Memory B cell (primary cell): ENCODE measurements at places on chromosomes 7 and 10.

DNA sequence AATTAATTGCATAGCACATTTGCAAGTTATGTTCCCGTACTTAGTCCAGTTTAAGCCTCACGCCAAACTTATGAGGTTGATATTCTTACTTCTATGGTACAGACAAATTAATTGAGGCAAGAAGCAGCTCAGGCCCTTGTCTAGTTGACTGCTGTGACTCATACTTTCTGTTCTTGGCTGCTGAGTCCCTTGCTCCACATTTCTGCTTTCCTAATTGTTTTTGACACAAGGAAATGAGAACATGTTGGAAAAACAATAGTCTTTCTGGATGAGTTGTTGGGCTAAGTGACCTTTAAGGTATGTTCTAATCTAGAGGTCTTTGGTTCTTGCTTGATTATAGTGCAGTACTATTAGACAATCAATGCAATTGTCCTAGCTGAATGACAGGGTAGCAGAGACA, 331.8 kb downstream of the NRG3 start:
- no peak for DNase-seq

DNA sequence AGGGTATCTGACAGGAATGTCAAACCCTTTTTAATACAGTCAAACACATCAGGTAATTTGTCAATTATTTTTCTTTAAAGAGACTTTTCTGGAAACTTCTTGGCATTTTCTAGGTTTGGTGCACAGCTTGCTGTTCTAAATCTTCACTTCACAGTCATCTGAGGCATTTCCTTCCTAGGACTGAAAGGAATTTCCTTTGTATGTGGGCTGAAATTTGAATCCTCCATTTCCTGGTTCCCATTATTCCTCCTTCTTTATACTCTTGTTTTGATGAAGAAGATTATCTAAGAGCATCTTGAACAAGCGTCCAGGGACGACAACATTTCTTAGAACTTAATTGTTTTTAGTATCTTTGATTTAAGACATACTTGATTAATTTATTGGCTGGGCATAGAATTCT, 24.9 kb downstream of the CALD1 start:
- DNase-seq, result no peak

DNA sequence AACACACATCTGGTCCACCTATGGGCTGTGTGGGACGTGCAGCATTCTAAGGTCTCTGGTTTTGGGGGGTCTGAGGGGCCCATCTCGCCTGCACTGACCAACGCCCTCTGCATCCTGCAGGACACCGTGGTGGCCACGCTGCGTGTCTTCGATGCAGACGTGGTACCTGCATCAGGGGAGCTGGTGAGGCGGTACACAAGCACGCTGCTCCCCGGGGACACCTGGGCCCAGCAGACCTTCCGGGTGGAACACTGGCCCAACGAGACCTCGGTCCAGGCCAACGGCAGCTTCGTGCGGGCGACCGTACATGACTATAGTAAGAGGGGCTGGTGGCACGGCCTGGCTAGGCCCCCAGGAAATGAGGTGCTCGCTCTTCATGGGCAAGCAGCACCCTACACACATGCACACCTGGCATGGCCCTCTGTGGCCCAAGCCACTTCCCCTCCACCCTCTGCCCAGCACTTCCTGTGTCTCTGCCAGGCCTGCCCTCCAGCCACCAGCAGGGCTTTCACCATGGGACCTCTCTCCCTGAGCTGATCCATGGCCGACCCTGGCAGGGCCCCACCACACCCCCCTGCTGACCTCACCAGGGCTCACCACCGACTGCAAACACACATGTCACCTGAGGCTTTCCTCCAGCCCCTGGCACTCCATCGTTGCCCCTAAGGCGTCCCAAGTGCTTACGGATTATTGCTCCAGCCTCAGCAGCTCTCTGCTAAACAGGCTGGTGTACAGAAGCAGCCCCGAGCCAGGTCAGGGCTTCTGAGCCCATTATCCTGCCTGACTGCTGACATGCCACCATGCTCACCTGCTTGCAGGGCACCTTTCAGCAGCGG, 29.6 kb downstream of the RET start:
- DNase-seq, result no peak

- no peak for DNase-seq
Observed at GRCh38 chr7:84060000-84060399, 134.6 kb downstream of the SEMA3A start.

- no peak for DNase-seq
Observed at GRCh38 chr10:130027716-130028464, 63.8 kb upstream of the EBF3 start.

GRCh38 chr10:123151737-123152135, 2.5 kb upstream of the BUB3 start:
- no peak for DNase-seq

DNA sequence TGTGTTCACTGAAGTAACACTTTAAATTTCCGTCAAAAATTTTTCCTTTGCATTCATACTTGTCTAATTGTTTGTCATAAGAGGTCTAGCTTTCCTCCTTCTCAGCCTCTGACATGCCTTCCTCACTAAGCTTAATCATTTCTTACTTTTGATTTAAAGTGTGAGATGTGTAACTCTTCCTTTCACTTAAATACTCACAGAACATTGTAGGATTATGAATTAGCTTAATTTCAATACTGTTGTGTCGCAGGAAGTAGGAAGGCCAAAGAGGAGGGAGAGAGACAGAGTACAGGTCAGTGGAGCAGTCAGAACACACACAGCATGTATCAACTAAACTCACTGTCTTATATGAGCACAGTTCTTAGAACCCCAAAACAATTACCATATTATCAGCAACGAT, 99.0 kb downstream of the SRPK2 start:
- no peak for DNase-seq

GRCh38 chr10:70234668-70235447, 1.6 kb upstream of the PPA1 start:
- DNase-seq, result no peak

DNA sequence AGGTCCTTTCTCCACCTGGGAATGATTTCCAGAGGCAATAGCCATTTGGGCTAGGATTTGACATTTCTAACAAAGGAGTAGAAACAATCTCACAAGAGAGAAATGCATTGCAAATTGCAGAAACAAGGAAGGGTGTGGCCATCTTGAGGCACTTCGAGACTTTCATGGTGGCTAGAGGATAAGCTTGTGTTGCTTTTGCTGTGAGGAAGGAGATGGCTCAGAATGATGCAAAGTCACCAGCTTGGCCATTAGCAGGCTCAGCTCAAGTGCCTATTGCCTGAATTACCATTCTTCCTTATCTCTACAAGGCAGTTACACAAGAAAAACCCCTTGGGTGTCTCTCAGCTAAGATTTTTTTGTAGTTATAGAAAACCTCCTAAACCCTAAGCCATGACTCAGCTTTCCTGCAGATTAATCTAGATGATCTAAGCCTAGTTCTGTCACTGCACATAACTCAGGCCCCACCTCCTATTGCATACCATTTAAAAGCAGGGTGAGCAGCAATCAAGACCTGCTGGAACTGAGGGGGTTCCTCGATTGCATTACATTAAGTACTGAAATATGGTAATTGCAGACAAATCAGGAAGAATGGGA, 683.1 kb downstream of the NRG3 start:
- no peak for DNase-seq

GRCh38 chr10:132987671-132988571, 45.6 kb upstream of the CFAP46 start:
- DNase-seq, result no peak

- peak; percentile 88 for DNase-seq
Observed at GRCh38 chr10:71383972-71384687, 12.6 kb upstream of the CDH23 start.

GRCh38 chr10:103852189-103852711, 3.1 kb downstream of the SH3PXD2A start:
- DNase-seq, result no peak

- no peak for DNase-seq
Observed at GRCh38 chr7:154996756-154997155, 6.2 kb downstream of the PAXIP1 start.

GRCh38 chr10:12507165-12507850, 158.0 kb downstream of the CAMK1D start:
- no peak for DNase-seq

GRCh38 chr7:93165447-93165846, 17.3 kb upstream of the SAMD9L start:
- DNase-seq, result peak; percentile 16

DNA sequence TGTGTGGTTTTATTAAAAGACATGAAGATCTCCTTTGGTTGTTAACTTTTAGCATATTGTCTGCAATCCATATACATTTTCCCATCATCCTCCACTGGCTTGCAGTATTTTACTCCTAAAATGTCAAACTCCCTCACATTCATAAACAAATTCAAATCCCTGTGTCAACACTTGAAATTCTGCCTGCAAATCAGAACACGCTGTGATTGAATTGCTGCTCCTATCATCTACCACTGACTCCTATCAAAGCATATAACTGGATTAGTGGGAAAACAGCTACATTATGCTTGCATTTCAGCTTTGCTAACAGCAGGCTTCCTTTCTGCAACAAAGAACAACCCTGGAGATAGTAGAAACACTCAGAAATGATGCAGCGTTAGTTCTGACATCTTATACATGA, 281.8 kb upstream of the HGF start:
- DNase-seq, result no peak

DNA sequence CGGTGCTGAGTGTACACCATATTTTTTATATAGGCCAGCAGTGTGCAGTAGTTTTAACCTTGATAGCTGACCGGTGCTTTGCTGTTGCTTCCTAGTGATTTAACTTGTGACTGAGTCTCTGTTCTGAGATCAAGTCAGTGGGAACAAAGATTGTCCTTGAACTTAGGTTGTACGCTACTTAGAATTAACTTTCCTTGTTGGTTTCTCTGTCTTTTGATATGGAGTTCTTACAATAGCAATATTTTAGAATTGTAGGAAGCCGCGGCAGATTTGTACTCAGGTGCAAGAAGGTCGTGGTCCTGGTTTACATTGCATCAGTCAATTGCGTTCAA, 1.3 kb downstream of the DDX21 start:
- DNase-seq, result no peak

DNA sequence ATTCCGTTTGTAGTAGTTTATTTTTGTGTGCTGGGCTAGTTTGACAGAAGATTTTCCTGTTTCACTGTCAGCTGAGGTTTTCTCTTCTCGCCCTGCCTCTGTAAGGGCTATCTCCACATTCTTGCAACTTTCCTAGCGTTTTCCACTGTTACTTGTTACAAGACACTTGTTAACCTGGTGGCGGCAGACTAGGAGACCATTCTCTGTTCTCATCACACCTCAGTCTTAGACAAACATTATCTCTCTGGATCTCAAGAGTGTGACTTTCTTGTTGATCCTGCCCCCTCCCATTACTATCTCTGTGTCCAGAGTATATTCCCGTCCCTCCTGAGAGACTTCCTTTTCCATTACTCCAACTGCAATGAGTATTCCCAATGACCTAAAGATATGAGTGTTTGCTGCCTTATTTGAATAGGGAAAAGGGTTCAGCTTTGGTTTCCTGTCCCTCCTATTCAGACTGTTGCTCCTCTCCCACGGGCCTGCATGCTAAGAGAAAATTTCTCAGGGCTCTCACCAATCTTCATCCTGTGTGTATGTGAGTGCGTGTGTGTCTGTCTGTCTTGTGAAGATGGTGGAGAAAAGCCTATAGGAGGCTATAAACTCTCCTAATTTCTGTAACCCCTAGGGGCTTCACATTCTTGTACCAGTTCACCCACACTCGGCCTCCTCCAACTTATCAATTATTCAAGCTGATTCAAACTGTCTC, 722.4 kb upstream of the POT1 start:
- no peak for DNase-seq

DNA sequence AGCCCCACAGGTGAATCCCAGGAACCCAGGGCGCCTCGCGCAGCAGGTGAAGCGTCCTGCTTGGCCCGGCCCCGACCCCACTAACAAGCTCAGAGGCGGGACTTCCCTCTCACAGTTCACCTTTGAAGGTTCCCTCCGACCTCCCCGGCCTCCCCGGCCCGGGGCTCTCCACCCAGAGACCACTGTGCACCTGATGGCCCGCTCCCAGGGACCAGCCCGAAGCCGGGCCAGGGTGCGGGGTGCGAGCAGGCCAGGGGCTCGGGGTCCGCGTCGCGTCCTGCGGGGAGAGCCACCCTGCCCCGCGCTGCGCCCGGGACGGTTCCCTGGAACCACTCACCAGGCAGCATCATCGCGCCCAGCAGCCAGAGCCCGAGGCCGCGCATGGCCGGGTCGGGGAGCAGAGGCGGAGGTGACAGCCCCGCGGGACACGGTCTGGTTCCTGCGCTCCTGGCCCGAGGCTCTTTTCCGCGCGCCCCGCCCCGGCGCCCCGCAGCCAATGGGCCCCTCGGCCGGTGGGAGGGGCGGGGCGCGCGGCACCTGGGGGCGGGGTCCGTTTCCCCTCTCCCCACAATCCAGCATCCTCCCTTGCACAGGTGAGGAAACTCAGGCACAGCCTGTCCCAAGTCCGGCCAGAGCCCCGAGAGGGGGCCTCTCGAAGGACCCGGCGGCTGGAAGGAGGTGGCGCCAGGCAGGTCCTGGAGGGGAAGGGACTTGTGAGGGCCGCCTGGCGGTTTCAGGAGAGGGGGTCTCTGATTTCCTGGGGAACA, at the start of gene ADAM8:
Gene ADAM8 (minus strand): TSS at position 434 of the 767 bp plus-strand sequence. CDS start 51 bp downstream, at position 383.
- DNase-seq, result peak; percentile 76

- no peak for DNase-seq
Observed at GRCh38 chr7:117269886-117270285, 53.0 kb downstream of the WNT2 start.

- DNase-seq, result no peak
Observed at GRCh38 chr10:6346631-6347030, 143.9 kb downstream of the PFKFB3 start.

DNA sequence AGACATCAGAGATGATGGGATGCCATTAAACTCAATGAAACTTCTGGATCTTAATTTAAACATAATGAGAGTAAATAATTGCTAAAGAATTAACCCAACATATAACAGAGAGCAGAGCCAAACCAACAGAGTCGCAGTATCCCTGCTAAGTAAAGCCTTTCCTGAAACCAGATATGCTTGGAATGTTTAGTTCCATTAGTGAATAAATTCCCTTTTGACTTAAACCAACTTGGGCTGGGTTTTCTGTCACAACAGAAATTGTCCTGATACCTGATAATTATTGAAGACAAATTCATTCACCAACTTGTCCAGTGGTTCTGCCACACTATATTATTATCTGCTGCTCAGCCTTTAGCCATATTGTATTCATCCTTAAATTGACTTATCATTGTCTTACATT, 286.7 kb downstream of the FZD1 start:
- DNase-seq, result no peak

DNA sequence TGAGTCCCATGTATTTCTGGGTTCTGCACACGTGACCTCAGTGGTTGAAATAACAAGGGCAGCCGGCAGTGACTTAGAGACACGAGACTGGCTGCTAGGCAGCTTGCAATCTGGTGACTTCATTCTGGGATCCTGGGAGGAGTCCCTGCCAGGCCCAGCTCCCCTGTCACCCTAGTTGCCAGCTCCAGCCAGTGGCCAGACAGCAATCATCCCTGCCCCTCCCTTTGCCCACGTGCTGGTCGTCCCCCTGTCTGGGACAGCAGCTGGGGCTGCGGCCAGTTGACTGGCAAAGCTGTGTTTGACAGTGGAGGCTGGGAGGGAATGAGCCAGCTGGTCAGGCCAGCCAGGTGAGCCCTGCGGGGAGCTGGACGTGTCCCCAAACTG, 30.0 kb downstream of the ADGRA1 start:
- no peak for DNase-seq

GRCh38 chr7:37201876-37202198, 246.8 kb downstream of the ELMO1 start:
- no peak for DNase-seq
